ENCODE measurements at places on chromosomes 7 and 10. TPM values are rescaled to one million over a fixed set of nuclear protein-coding genes. Genes with fewer than 3 reads are reported as not detected.

The DGKB gene
- total RNA-seq = not detected

The PLCE1 gene
- total RNA-seq = 0.29 TPM

The CADPS2 gene
- total RNA-seq = 19.9 TPM

The ANLN gene
- total RNA-seq = 236 TPM

The GIMAP2 gene
- total RNA-seq = 0.66 TPM

The CHN2 gene
- 0.29 TPM for total RNA-seq

The NPFFR1 gene
- total RNA-seq = not detected

The GFRA1 gene
- 6.0 TPM for total RNA-seq

The HOXA1 gene
- not detected for total RNA-seq

The VSTM4 gene
- total RNA-seq = 1.3 TPM
